CD4-positive, alpha-beta T cell treated with Interleukin-17A for 1 hour (primary cell): ENCODE measurements at places on chromosomes 3 and 15.
A peak's percentile ranks its signal among the peaks of the same experiment; 100 is the strongest.

GRCh38 chr3:177295116-177295515 lies 97.8 kb upstream of the TBL1XR1 start:
- no peak for DNase-seq

- no peak for DNase-seq
Measured at GRCh38 chr3:133984975-133985374, 44.8 kb downstream of the SLCO2A1 start.

DNA sequence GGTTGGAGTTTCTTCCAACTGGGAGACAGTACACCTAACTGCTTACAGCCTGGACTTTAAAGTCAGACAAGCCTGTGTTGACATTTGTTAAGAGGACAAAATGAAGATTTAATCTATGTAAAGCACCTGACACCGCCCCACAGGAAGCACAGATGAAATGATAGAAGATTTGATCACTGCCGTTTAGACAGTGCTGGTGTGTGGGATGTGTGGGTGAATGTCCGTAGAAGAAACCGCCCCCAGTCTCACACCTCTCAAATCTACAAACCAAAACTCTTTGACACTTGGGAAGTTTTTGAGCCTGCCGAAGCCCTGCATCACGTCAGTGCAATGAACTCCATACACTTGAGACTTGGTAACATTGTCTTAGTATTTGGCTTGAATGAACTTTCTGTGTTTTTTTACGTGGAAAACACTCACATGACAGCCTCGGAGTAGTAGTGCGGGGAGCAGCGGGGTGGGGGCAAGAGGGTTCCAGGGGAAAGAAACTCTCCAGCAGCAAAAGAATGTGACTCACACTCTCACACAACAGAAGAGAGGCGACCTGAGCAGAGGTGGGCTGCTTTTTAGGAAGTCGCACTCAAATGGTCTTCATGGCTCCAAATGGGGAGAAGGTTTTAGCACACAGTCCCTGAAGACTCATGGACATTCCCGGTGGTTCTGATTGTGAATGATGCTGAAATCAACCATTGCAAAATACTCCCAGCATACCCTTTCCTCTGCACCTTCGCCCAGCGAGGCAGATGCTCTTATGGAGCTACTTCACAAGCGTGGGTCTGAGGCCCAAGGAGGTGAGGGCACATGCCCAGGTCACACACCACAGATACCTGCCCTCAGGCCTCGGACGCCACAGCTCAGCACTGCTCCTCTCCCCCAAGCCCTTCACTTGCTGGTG lies 79.2 kb downstream of the SRGAP3 start:
- peak; percentile 25 for DNase-seq

GRCh38 chr3:161567577-161568361 lies 71.2 kb downstream of the OTOL1 start:
- no peak for DNase-seq

DNA sequence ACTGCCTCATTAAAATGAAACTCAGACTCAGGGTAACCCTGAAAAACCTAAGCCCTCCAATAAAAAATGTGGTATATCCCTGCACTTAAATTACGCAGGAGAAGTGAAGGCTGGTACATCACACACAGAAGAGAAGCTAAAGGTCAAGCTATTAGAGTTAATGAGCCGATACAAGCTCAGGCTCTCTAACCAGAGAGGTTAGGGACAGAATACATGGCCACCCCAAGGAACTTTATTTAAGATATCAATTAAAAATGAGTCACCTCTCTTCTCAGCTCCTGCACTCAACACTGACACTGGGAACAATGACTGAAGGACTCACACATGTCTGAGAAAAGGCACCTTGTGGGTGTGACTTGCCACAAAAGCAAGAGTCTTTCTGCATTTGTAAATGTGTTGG lies 800.6 kb upstream of the CFAP20DC start:
- no peak for DNase-seq

GRCh38 chr15:99706557-99707303 lies 26.5 kb downstream of the LYSMD4 start:
- DNase-seq, result peak; percentile 37

- DNase-seq, result no peak
Measured at GRCh38 chr15:70519004-70519365, 244.4 kb downstream of the UACA start.

GRCh38 chr3:187006864-187007630 lies 76.7 kb downstream of the ST6GAL1 start:
- peak; percentile 36 for DNase-seq

DNA sequence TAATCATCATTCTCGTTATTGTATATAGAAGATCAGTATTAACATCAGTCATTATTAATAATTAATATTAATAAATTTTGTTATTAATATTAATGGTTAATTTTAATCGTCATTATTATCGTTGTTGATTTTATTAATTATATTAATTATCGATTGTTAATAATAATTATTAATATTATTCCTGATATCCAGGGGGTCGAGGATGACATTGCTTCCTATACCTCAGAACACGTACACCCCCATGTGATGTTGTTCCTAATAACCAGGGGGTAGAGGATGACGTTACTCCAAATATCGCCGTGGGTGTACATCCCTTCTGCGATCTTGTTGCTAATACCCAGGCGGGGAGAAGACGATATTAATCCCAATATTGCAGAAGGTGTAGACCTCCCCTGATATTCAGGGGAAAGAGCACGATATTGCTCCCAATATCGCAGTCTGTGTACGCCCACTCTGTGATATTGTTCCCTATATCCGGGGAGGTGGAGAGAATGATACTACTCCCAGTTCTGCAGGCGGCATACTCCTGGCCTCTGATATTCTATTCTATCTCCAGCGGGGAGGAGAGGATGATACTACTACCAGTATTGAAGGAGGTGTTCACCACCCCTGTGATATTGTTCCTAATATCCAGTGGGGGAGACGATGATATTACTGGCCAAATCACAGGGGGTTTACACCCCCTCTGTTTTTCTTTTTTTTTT lies 22.3 kb upstream of the BMF start:
- DNase-seq, result no peak

DNA sequence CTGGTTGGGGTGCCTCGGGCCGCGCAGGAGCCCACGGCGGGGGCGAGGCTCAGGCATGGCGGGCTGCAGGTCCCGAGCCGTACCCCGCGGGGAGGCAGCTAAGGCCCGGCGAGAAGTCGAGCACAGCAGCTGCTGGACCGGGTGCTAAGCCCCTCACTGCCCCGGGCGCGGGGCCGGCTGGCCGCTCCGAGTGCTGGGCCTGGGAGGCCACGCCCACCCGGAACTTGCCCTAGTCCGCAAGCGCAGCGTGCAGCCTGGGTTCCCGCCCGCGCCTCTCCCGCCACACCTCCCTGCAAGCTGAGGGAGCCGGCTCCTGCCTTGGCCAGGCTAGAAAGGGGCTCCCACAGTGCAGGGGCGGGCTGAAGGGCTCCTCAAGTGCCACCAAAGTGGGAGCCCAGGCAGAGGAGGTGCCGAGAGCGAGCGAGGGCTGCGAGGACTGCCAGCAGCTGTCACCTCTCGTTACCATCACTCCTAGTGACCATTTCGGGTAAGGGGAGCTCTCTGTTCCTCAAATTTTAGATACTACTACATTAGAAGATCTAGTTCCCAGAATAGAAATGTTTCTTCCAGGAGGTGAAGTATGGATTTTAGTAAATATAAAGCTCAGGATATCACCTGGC lies 417.0 kb upstream of the AGTR1 start:
- DNase-seq, result no peak

GRCh38 chr15:48624700-48625099 lies 20.8 kb downstream of the FBN1 start:
- no peak for DNase-seq

- no peak for DNase-seq
Measured at GRCh38 chr3:10748040-10748439, 68.0 kb upstream of the SLC6A11 start.

- DNase-seq, result no peak
Measured at GRCh38 chr15:67194171-67195114, 60.0 kb downstream of the AAGAB start.

- no peak for DNase-seq
Measured at GRCh38 chr3:61983479-61983878, 389.9 kb downstream of the FEZF2 start.

GRCh38 chr3:138412821-138413551 lies 21.4 kb upstream of the ESYT3 start:
- DNase-seq, result no peak

- DNase-seq, result peak; percentile 41
Measured at GRCh38 chr15:55221090-55222011, 24.6 kb upstream of the RSL24D1 start.

DNA sequence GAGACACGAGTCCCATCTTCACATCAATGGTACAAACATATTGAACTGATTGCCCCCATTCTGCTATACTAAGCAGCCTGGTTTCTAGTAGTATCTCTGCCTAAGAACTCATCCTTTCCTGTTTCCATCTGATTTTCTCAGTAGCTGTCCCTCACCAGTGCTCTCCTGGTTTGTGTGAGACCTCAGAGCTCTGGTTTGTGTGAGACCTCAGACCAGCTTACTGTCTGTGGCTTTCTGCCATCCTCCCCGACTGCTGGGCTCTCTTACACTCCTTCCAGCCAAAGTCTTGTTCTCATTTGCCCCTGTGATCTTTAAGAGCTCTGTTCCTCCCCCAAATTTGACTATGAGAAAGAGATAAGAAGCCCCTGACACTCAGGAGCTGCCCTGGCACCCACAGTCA lies 41.1 kb upstream of the NEDD4 start:
- DNase-seq, result no peak

DNA sequence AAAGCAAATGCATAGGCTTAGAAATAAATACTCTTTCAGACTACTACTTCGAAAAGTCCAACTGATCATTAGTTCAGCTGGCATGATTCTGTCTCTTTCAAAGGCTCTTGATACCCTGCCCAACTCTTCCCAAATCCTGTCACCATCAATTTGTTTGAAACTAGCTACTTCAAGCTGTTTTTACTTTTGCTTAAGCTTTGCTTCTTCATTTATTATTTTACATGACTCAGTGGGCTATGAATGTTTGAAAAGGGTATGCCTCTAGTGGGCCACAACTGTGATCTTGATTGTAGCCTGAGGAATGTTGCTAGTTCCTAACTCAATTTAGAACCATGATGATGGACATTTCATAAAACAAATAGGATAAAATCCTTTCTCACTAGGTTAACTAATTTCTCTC lies 340.8 kb downstream of the NAALADL2 start:
- no peak for DNase-seq

- no peak for DNase-seq
Measured at GRCh38 chr3:38154033-38154494, 11.3 kb upstream of the OXSR1 start.

GRCh38 chr15:82540984-82541431 lies 751 bp upstream of the RPS17 start:
- no peak for DNase-seq

GRCh38 chr3:197464794-197465193 lies 91.0 kb downstream of the BDH1 start:
- DNase-seq, result no peak

GRCh38 chr15:82968066-82968465 lies 15.5 kb upstream of the HOMER2 start:
- DNase-seq, result no peak

DNA sequence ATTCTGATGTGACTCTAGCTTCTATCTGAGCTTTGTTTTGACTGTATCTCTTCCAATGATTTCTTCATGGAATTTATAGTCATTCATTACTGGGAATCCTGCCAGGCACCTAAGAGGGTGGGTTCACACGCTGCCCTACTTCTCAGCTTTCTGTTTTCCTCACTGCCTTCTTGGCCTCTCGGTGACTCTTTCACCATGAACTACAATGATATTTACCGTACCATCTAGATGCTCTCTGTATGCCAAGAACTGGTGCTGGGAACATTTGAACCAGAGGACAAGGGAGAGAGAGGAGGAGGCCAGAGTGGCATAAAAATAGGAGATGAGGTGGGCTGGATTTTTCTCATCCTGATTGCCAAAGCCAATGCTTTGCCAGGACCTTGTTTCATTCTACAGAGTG lies 280.0 kb upstream of the P2RY1 start:
- DNase-seq, result no peak

DNA sequence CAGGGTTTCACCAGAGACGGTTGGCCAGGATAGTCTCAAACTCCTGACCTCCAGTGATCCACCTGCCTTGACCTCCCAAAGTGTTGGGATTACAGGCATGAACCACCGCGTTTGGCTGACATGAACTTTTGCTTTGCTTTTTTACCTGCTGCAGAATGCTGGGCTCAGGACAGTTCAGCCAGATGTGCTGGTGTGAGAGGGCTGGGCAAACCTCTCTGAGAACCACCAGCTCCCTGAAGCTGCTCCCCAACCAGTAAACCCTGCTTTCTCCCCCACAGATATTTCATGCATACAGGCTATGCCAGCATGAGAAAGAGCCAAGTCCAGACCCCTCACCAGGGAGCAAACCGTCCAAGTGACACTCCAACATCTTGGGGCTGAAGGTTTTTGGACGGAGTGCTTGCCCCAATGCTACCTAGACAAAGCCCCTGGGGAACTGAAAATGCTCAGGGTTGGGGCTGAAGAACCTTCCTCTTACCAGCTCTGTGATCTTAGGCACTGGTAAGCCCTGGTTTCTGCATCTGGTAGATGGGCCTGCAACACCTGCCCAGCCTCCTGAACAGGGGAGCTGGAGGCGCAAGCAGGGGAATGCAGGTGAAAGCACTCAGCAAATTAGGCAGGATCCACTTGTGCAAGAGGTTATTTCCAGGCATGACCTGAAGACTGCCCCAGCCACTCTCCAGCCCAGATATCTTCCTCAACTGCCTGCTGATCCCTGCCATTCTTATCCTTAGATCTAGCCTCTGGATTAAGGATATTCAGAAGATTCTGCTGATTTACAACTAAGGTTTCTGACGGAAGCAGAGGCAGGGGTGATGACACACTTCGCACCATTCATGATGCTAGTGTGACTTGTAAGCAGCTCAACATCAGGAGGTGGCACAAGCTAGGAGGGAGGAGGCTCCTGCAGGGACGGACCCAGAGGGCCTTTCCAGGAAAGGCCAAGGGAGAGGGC lies 78.8 kb downstream of the TLE3 start:
- no peak for DNase-seq
